ENCODE measurements at places on chromosomes 11 and 22.

DNA sequence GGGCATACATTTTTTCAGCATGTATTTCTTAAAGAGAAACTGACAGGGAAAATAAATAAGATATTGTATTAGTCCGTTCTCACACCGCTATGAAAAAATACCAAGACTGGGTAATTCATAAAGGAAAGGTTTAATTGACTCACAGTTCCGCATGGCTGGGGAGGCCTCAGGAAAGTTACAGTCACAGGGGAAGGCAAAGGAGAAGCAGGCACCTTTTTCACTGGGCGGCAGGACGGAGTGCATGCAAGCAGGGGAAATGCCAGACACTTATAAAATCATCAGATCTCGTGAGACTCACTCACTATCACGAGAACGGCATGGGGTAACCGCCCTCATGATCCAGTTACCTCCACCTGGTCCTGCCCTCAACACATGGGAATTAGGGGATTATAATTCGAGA lies 44.2 kb downstream of the PPFIA1 start:
- DNase-seq = no peak

DNA sequence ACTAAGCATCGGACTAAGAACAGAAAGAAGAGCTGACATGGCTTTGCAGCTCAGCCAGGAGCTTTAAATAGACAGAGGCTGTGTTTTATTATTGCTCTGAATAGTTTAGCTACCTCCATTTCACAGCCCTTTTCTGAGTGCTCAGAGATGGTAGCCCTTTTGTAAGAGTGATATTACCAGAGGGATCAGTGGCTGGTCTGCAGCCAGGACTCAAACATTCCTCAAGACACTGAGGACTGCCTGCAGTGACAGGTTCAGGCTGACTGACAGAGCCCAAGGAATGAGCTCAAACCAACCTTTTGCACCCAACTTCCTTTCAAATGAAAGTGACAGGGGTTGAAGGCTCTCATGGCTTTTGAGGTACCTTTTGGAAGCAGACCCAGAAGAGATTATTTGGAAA lies 189.0 kb downstream of the DDX10 start:
- DNase-seq = no peak

- no peak for DNase-seq
These were observed 4.7 kb downstream of the OLFML1 start for GRCh38 chr11:7490054-7490453.

GRCh38 chr11:1467270-1467669 lies 19.3 kb downstream of the MOB2 start:
- DNase-seq = no peak

DNA sequence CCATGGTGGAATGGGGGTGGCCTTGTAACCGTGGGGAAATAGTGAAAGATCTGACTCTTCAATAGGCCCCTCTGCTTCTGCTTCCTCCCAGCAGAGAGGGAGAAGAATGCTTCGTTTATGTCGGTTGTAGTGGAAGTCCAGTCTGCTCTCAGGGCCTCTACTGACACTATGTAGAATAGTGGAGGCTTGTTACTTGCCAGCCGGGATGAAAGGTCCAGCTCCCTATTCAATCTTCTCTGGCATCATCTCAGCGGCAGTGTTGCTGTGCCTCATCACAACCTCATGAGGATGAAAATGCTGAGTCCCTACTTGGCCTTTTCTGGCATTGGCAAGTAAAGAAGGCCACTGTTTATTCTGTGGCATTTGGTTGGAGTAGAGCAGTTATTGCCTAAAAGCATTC lies 820.9 kb upstream of the TENM4 start:
- no peak for DNase-seq

DNA sequence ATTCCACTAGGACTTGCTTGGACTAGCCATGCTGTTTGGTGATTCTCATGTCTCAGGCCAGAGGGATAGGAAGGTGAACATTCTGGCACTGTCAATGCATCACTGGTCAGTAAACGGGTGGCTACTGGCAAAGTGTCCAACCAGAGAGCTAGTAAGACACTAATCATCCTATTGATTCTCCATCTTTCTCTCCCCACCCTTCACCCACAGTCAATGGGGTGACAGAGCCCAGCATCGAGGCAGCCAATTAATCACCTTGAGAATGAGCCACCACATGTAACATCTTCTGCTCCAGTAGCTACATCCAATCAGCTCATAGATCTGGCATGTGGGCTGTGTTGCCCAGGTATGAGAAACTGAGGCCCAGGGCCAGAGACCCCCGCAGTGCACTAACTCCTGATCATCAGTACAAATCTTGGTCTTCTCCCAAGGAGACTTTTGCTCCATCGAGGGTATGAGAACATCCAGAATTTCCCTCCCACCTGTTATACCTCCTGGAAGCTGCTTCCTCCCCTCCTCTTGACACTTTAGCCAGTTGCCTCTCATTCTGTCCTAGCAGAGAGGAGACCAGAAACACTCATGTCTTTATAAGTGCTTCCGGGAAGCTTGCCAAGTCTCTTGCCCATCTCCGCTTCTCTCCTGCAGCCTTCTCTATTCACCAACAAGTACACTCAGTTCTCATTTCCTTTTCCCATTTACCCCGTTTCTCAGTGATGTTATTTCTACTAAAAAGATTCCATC lies 17.0 kb downstream of the HTR3A start:
- DNase-seq = no peak

DNA sequence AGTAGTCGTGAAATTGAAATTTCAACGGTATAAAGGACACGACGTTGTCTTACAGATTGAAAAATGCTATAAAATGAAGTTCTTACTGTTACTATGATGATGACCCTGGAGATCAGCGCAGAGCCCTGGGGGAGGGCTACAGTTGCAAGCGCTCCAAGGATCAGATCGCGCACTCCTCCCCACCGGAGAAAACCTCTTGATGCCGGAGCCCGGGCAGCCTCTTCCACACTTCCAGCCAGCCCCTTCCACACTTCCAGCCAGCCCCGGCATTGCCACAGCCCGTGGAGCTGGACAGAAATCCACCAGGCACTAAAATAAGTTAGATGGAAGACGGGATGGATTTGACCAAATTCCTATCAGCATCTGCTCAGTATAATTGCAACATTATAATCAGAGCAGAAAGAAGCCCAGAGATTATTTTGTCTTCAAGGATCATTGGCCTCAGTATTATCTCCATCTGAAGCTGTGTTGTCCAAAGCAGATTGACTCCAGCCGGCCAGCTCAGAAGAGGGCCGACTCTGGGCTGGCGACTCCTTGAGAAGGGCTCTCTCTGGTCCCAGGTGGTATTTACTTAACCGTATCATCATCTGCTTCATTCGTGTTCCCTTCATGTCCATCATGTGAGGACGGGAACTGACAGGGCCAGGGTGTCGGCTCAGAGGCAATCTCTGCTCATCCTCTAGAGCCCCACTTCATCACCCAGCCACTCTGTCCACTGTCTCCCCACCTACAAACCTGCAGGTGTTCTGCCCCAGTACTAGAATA lies 777 bp upstream of the MICAL3 start:
- no peak for DNase-seq
